HFFc6 (cell line): ENCODE measurements at places on chromosomes 13 and 19.

- H3K4me3 ChIP-seq, result no peak overlapping the region
- peak overlapping the region; percentile 93; the same call in 1 of the 2 replicates for H3K27ac ChIP-seq
- no peak for DNase-seq
- H3K36me3 ChIP-seq, result peaks cover 29% of the 10 kb centered on the region
- H3K4me1 ChIP-seq, result peaks cover 75% of the 10 kb centered on the region
- peaks cover 3% of the 10 kb centered on the region; the same call in 1 of the 2 replicates for H3K27me3 ChIP-seq
Observed at GRCh38 chr13:98175823-98176222, 1.2 kb downstream of the RNF113B start.

GRCh38 chr19:14505488-14506239 lies 9.7 kb upstream of the GIPC1 start:
- peaks cover 10% of the 10 kb centered on the region for H3K27me3 ChIP-seq
- peaks cover 71% of the 10 kb centered on the region for H3K4me1 ChIP-seq
- peak overlapping the region; percentile 97 for H3K27ac ChIP-seq
- DNase-seq, result peak; percentile 99
- H3K4me3 ChIP-seq, result peak overlapping the region; percentile 81
- H3K36me3 ChIP-seq, result no peaks in the 10 kb centered on the region

- peak within 1 kb of the TSS; percentile 87 for H3K4me3 ChIP-seq
- peaks cover 27% of the 10 kb centered on the region for H3K4me1 ChIP-seq
- H3K27ac ChIP-seq, result peak within 1 kb of the TSS; percentile 93
- DNase-seq, result peak; percentile 87
- H3K27me3 ChIP-seq, result no peaks in the 10 kb centered on the region
Observed at GRCh38 chr19:48110350-48110966, at the start of gene PLA2G4C. PLA2G4C (minus strand) TSS chr19:48110817; CDS start chr19:48106529, 4,288 bp downstream.

- H3K4me3 ChIP-seq, result no peak overlapping the region
- H3K4me1 ChIP-seq, result peaks cover 33% of the 10 kb centered on the region
- no peak overlapping the region for H3K27ac ChIP-seq
- no peaks in the 10 kb centered on the region for H3K36me3 ChIP-seq
Observed at GRCh38 chr13:28794396-28794795, 25.7 kb upstream of the MTUS2 start.

DNA sequence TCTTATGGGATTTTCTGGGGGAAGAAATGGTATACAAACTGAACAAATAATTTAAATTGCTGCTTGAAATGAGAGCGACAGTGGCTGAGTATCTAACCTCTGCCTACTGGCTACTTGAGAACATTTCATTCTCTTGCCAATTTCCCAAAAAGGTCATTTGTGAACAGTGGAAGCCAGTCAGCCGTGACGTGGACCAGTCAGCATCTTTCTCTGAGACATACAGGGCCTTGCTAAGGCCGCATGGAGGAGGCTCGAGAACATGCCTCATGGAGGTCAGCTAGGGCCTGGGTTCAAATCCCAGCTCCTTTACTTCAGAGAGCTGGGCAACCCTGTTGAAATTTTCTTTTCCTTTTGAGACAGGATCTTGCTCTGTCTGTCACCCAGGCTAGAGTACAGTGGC lies 20.3 kb downstream of the ZC3H4 start:
- peaks cover 19% of the 10 kb centered on the region for H3K36me3 ChIP-seq
- no peak overlapping the region for H3K27ac ChIP-seq
- H3K27me3 ChIP-seq, result no peaks in the 10 kb centered on the region; the same call in none of the 2 replicates
- no peak overlapping the region for H3K4me3 ChIP-seq
- peaks cover 10% of the 10 kb centered on the region for H3K4me1 ChIP-seq
